ENCODE measurements at places on chromosomes 4 and X.

DNA sequence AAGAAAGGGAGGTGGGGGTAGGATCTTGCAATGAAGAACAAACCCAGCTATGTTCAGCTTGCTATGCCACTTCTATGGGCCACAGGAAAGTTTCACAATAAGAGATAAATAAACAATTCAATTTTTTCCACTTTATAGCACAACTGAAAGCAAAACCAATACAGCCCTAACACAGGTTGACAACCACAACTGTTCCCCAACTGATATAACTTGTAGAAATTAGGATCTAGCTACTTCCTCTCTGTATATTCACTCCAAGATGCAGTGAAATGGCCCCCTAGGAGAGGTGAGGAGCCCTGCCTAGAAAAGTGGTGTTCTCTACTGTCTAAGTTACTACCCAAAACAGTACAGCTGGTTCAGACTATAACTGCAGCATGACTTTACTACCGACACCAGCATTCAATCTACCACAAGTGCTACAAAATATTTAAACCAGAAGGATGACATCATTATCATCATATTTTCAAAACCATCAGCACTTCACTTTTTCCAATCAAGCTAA lies 77.0 kb downstream of the FBXW7 start:
- DNase-seq = no peak

DNA sequence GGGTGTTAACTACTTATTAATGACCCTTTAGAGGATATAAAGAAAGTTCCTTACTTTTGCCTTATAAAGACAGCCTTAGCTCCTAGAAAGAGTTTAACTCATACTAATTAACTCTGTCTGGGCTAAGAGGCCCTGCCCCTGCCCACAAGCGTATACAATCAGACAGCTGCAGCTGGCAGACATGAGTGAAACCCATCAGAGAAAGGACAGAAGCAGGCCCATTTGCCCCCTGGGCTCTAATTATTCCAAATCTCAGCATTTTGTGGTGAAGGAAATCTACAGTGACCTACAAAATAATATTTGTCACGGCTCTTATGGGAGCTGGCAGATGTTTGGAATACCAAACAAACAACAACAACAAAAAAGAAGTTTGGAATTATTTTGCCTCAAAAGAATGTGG lies 71.8 kb downstream of the CHRDL1 start:
- no peak for DNase-seq

DNA sequence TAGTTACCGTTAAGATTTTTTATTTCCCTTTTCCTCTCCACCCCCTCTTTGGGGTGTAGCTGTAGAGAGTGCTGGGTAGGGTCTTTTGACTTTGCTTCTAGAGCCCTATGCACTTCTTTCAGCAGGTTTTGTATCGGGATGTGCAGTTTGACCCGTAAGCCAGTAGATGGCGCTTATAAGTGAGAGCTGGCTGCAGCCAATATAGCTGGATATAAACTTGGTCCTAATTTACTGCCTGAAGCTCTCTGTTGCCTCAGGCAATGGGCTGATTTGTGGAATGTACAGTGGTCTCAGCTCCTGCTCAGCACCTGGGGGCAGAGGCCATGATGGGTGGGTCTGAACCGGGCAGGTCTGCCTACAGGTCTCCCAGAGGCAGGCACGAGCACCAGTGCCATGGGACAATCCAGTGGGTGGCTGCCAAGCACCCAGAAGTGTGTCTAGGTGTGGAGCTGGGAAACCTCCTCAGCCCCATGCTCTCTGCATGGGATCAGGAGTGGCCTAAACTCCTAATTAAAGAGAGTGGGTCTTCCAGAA lies 146.5 kb downstream of the SPANXN1 start:
- no peak for DNase-seq

DNA sequence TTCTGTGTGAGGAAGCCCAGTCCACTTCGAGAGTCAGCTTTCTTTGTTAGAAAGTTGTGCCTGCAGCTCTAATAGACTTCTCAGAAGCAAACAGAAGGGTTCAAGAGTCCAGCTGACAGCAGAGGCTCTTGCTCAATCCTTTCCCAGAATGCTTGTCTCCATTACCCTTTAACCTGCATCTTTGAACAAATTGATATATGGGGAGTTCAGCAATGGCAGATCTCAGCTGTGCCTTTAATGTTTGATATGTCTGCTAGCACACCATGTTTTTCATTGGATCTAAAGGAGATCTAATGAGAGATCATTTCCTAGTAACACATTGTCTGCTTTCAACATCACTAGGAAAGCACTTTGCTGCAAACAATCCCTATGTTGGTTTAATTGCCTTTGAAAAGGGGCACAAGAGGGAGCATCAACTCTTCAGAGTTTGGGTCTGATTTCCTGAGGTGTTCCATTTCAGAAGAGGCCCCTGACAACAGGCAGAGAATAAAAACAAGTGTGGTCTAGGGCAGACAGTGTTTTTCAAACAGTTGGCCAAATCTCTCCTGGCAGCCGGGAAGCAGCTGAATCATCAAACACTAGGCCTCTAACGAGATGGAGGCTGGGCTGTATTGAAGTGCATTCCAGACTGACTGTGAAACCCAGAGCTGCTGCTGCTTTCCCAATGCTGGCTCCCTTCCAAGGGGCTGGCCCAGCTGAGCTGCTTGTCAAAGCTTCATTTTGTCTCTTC lies 55.5 kb downstream of the LUZP4 start:
- no peak for DNase-seq

GRCh38 chr4:174429701-174430410 lies 92.4 kb downstream of the HPGD start:
- DNase-seq = no peak

- no peak for DNase-seq
Observed at GRCh38 chr4:19580095-19580494, 671.6 kb upstream of the SLIT2 start.

DNA sequence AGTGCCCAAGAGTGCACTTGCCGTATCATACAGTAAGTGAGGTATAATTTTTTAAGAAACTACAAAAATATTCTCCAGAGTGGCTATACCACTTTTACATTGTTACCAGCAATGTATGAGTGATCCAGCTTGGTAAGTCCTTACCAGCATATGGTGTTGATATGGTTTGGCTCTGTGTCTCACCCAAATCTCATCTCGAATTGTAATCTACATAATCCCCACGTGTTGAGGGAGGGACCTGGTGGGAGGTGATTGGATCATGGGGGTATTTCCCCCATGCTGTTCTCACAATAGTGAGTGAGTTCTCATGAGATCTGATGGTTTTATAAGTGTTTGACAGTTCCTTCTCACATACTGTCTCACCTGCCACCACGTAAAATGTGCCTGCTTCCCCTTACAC lies 44.8 kb downstream of the RBMX start:
- DNase-seq = no peak

DNA sequence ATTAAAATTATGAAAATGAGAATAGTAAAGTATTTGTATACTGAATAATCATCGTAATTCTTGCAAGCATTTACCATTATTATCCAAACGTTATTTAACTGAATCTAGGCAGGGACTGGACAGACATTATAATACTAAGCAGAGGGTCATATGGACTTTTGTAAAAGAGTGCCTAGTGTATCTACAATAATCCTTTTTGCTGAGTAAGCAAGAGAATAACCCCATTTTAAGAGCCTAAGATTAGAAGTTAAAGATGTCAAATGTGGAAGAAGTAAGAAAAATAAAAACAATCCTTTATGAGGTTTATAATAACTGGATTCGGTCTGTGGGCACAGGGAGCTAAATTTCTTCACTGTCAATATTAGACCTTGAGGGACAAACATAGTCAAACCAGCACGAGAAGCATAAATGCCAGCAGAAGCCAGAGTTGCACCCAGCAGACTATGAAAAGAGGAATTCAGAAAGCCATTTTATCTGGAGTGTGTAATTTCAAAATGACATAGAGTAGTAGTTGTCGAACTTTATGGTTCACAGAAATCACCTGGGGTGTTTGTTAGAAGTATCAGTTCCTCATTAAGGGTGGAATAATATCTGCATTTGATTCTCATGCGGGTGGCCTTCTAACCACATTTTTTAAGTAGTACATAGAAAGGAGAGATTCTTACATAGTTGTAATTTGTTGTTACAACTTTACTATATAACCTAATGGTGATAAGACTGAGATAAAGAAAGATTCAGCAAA lies 39.7 kb upstream of the DCLK2 start:
- no peak for DNase-seq

Data from T-helper 9 cell (primary cell).